ENCODE measurements at places on chromosomes 2 and 18.

DNA sequence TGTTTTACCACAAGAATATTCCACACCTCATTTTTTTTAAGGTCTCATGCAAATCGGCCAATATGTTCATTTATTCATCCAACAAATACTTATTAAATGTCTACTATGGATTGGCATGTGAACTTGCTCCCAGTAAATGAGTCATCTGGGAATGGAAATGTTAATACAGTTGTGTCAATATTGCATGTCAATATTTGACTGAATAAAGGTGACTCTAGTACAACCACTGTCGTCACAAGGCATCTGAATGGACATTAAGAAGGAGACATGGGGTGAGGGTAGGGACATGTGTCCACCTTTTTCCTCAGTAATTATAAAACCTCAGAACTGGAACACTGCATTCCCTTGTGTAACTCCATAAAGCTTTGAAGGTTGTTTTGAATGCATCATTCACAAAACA lies 365.4 kb downstream of the ADCYAP1 start:
- no peak for DNase-seq

- DNase-seq: no peak
Observed at GRCh38 chr2:74935975-74936391, 22.5 kb upstream of the POLE4 start.

- no peak for DNase-seq
Observed at GRCh38 chr18:48412339-48412929, 3.3 kb upstream of the ZBTB7C start.

DNA sequence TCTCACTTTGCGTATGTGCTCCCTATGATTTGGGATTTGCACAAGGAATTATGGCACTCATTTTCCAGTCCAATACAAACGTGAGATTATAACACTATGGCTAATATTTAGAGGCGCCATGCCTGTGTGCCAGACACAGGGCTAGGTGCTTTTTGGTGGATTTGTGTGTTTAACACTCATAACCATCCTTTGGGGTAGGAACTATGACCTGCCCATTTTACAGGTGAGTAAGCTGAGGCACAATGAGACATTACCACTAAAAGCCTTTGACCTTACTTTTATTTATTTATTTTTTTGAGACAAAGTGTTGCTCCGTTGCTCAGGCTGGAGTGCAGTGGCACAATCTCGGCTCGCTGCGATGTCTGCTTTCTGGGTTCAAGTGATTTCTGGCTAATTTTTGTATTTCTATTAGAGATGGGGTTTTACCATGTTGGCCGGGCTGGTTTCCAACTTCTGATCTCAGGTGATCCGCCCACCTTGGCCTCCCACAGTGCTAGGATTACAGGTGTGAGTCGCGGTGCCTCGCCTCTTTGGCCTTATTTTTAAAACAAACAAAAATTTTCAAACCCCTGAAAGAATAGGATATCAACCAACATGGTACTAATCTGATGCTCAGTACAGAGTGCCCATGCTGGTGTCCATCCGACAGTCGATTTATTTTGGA lies 26.6 kb upstream of the GLI2 start:
- no peak for DNase-seq

DNA sequence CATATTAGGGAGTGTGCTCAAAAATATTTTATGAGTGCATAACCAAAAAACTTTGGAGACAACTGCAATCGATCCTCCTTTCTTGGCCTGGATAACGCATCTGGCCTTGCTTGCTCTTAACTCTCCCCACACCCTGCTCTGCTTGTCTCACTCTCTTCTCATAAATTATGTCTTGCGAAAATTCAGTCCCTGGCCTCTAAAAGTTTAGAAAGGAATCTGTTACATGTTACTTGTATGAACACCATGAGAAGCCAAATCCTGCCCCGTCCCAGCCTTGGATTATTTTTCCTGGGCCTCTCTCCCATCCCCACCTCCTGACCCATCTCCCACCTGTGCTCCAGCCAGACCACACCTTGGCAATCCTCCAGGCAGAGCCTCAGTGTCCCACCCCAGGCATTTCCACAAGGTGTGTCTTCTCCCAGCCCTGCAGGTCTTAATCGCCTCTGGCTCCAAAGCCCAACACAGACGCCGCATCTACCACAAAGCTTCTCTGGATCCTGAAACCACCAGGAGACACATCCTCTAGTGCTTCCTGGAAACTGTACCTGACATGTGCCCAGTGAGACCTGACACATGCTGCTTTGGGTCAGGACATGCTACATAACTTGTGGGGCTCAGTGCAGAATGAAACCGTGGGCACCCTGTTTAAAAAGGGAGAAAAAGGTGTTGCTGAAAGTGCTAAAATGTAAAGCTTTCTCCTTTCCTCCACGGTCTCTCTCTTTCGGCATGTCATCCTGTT lies 99.6 kb upstream of the ST3GAL5 start:
- no peak for DNase-seq

GRCh38 chr18:48962994-48963561 lies 12.3 kb upstream of the SMAD7 start:
- DNase-seq: no peak

GRCh38 chr2:32977228-32977758 lies 30.5 kb downstream of the LTBP1 start:
- no peak for DNase-seq

DNA sequence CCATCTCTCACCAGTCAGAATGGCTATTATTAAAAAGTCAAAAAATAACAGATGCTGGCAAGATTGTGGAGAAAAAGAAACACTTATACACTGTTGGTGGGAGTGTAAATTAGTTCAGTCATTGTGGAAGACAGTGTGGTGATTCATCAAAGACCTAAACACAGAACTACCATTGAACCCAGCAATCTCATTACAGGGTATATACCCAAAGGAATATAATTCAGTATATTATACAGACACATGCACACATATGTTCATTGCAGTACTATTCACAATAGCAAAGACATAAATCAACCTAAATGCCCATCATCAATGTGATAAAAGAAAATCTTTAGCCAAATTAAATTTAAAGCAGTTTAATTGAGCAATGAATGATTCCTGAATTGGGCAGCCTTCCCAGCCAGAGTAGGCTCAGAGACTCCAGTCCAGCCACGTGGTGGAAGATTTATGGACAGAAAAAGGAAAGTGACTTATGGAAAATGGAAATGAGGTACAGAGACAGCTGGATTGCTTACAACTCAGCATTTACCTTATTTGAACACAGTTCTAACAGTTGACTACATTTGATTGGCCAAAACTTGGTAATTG lies 377.1 kb upstream of the SLC39A10 start:
- no peak for DNase-seq

GRCh38 chr2:85245891-85246290 lies 81.9 kb downstream of the TGOLN2 start:
- no peak for DNase-seq

DNA sequence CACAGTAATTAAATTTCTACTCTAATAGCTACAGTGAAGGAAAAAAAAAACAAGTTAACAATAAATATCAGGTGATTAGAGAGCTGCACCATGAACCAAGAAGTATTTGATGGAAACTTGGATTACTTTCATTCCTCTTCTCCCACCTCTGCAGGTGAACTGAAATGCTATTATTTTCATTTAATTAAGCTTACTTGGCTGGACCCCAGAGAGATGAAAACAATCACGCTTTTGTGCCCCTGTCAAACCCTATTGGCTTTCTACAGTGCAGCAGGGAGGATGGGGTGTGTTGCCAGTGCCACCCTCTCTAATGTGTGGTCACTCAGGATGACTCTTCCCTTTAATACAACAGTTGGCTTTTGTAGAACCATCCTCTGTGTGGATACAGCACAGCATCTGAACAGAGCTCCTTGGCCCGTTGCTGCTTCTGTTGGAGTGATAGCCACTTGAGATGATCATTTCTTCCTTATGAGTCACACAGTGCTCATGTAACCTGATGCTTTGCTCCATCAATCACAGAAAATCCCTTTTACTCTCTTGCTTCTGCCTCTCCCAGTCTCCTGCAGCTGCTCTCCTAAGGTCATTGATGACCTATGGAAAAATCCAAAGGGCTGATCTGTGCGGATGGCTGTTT lies 5.5 kb upstream of the ARL4C start:
- no peak for DNase-seq

- DNase-seq: no peak
Observed at GRCh38 chr2:199926806-199927205, 15.7 kb downstream of the C2orf69 start.

GRCh38 chr2:158043181-158043948 lies 58.3 kb upstream of the UPP2 start:
- DNase-seq: no peak

GRCh38 chr2:112539306-112539705 lies 3.0 kb upstream of the POLR1B start:
- DNase-seq: no peak

DNA sequence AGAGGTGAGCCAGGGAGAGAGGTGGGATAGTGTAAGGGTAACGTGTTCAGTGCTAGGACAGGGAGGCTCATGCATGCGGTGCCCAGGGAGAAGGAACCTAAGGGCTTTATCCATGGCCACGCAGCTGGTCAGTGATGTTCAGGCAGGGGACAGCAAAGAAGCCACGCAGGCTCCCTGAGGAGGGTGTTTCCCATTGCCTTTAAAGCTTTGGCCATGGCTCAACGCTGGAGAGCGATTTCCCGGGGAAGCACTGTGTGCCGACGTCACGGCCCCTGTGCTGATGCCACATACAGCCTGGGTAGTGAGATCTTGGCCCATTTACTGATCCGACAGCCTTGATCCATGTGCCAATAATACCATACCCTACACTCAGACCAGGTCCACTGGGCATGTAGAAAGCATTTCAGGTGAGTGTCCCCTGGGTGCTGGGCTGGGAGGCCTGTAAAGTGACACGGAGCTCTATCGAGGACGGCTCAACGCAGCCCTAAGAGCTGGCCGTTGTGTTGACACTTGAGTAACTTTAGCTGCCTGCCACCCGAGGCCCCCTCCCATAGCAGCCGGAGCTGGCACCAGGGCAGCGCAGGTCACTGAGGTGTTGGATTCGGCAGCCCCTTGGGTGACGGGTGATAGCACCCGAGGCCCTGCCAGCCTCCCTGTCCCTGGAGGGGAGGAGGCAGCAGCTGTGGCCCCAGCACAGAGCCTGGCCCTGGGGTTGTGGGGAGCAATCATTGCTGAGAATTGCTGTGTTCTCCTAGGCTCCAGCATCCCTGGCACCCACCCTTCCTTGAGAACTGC lies 41.4 kb downstream of the PDIA6 start:
- DNase-seq: no peak

GRCh38 chr2:235263205-235264120 lies 230.4 kb upstream of the AGAP1 start:
- DNase-seq: no peak

- DNase-seq: no peak
Observed at GRCh38 chr2:207227062-207227748, 61.5 kb upstream of the KLF7 start.

DNA sequence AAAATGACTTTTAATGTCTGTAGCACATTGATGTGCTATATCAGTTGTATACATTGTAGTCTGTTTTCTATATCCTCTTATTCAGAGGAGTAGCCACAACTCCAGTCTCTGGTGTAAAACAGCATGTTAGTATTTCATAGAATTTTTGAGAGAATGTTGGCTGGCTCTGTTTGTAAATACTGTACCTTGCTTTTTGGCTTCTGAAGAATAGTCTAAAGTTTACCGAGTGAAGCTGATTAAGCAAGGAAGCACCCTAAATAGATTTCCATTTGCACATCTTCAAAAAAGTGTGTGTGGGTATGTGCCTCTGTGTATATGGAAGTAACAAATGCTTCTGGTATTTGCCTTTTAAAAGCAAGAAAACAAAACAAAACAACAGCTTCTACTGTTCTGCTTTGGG lies 50.5 kb downstream of the MAP4K4 start:
- DNase-seq: no peak

DNA sequence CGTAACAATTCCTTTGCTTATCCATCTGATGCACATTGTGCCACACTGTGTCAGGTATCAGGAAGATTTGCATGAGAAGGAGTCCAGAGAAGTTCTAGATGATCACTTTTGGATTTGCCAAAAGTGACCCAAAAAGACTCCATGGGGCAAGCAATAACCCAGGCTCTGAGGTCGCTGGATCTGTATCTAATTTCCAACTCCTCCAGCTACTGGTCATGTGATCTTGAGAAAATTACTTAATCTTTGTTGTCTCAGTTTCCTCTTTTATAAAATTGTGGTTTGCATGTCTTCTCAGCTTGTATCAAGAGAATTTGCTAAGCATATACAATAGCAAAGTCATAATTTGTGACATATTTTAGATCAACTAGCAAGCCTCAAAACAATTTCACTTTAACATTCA lies 61.3 kb upstream of the ITGA4 start:
- no peak for DNase-seq

DNA sequence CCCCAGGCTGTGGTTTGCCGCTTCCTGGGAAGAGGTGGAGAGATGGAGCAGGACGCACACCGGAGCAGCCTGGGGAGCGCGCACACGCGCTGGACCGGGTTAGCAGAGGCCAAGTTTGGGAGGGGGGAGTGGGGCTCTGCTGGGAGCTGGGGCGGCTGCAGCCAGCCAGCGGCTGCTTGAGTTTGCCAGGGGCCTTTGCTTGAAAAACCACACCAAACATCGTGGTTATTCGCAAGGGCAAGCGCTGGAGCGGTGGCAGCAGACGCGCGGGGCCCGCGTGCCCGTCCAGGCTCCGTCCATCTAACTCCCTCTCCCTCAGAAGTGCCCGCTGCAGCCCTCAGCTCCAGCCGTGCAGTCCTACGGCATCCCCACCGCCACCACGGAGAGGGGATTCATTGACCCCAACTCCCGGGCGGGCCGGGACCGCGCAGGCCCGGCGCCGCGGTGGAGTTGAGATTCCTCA lies 4.6 kb downstream of the PTGR3 start:
- no peak for DNase-seq

DNA sequence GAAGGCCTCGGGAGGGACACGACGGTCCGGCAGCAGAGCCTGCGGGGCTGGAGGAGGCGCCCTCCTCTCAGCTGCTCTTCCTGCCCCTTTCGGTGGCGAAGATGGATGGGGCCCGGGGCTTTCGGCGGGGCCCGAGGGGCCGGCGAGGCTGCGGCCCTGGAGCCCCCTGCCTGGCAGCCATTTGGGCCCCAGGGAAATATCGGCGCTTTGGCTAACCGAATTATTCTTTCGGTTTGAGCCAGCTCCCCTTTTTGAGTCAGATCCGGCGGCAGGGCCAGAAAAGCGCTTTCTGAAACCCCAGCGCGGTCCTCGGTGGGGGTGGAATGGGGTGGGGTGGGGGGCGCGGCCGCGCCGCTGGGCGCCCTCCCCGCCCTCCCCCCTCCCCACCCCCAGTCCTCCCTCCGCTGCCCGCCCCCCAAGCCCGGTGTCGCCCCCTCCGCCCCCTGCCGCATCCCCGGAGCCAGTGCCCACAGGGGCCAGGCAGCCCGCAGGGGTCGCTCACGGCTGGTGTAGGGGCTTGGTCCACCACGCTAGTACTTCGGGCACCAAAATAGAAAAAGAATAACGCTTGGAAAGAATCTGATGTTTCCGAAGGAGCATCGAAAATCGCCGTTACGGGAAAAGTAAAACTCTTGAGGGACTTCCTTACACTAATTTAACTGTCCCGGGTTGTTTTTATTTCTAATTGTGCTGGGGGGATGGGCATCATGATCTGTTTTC lies 9.1 kb upstream of the ARID5A start:
- DNase-seq: peak; percentile 48

- DNase-seq: no peak
Observed at GRCh38 chr2:129459200-129459876, 520.1 kb upstream of the RAB6C start.
